ENCODE measurements at places on chromosomes 4 and X.

GRCh38 chrX:21683941-21684340 is 25.8 kb upstream of the KLHL34 start:
- no peak for DNase-seq

DNA sequence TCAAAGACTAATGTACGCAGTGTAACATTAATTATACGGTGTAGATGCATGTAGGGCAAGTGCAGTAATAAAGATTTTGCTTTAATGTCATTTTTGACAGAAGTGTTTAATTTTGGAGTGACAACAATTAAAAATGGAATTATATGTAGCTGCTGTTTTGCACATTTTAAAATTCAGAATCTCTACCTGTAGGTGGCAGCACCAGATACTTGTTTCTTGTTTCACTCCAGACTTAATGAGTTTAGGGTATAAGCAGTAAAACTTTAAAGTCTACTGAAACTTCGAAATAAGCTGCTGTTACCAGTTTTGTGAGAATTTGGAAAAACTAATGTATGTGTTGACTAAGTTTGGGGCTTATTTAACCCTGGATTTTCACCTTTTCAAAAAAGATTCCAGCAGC is 144.9 kb downstream of the POLA1 start:
- DNase-seq: no peak

- DNase-seq: no peak
Measured at GRCh38 chr4:213971-214370, 89.7 kb downstream of the ZNF718 start.

DNA sequence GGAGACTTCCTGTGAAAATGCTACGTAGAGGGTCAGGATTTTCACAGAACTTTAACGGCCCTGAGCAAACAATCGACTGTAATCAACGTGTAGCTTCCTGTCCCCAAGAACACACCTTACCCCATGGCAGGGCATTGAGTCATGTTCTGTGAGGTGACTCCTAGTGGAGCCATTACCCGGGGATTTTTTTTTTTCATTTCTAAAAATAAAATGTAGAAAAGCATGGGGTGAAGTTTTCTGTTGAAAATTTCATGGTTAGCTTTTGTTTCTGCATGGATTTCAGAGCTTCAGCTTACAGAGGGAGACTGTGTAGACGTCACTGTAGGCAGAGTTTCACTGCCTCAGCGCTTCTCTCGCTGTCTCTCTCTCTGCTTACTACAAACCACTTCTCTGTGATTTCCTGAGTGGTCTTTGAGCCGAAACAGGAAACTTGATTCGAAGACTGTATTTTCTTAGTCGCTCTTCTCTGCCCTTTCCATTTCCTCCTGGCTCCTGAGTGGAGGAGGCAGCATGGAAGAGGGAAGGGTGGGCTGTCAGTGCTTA is 111.7 kb downstream of the NFKB1 start:
- no peak for DNase-seq

DNA sequence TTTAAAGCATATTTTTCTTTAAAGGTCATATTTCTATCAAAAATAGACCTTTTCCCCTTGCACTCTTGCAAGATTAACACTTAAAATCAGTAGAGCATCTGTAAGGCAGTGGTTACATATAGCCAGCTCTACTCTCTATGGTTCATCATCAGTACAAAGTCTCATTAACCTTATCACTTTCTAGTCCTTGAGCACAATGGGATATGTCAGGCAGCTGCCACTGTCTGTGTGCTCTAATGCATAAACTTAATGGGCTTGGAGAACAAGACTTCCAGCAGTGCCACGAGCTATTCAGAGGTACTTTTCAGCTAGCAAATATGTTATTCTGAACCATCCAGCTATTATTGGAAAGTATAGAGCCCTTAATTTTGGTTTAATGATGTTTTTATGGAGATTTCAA is 393.7 kb downstream of the GASK1B start:
- DNase-seq: no peak

DNA sequence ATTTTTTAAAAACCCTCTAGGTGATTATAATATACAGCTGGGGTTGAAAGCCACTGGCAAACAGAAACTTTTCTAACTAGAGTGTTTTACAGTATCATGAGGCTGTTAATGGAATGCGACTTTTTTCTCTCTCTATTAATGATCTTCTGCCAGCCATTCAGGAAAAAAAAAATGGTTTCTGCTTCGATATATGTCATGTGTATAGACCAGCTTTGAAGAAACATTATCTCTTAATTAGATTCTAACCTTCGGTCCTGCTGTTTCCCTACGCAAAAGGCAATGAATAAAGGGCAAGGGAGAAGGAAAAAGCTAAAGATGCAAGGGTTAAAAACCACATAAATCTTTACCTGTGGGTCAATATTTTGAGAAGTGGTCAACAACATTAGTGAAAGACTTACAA is 1662.1 kb upstream of the TENM3 start:
- no peak for DNase-seq

GRCh38 chrX:36573720-36574119 is 434.4 kb upstream of the FAM47C start:
- no peak for DNase-seq

- DNase-seq: no peak
Measured at GRCh38 chrX:111411983-111412382, at the start of gene DCX. Gene DCX, minus strand, starts transcription at chrX:111412192. Its CDS starts 1,794 bp downstream, at chrX:111410398.

- DNase-seq: no peak
Measured at GRCh38 chrX:108199691-108200090, 108.1 kb downstream of the ATG4A start.

DNA sequence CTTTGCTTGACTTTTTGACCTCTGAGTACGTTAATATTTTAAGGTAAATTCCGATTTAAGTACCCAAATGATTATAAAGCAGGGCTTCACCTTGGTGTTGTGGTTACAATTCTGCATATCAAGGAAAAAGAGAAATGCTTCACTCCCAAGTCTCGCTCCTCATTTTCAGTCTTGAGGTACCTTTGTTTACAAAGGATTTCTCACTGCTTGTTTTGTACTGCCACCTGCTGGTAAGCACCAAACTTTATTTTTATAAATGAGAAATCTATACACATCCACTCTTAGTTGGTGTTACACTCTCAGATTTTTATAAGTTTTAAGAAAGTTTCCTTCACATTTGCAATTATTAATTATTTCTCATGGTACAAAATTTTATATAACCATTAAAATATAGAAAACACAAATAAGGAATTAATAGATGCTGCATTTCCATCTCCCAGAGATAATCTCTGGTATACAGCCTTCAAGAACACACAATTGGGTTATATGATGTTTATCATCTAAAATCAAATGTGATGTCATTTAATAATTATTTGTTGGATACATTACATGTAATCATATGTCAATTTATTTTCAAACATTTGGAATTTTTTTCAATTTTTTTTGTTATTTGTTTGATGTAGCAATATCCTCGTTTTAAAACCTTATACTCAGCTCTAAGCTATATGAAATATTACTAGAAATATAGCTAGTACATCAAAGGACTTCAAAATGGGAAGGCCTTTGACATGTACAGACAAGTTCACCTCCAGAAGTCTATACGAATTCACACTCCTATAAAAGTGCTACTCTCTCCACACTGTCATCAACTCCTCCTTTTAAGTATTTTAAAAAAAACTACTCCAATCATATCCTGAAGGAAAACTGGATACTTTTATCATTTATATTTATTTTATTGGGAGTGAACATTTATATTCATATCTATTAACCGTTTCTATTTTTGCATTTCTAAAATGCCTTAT is 179.9 kb downstream of the KCNIP4 start:
- no peak for DNase-seq

DNA sequence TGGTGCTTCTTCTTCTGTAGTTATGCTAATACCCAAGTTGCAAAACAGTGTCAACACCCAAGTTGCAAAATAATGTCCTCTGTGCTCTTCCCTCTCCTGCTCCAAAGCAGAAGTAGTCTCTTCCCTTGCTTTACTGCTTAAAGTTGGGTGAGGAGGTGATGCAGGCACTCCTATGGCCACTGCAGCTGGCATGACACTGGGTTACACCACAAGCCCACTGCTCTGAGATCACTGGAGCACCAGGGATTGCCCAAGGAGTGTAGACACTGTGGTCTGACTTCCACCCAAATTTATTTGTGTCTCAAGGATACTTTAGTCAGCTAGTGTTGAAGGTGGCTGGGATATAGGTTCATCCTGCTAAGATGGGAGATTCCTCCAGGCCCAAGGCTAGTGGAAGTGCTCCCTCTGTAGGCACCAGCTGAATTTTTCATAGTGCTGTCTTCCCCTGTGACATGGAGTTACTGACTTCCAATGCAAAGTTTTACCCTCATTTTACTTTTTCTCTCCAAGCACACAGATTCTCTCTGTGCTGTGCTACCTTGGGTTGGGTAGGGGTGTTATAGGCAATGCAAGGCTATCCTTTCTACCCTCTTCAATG is 196.2 kb upstream of the TENT5D start:
- no peak for DNase-seq

DNA sequence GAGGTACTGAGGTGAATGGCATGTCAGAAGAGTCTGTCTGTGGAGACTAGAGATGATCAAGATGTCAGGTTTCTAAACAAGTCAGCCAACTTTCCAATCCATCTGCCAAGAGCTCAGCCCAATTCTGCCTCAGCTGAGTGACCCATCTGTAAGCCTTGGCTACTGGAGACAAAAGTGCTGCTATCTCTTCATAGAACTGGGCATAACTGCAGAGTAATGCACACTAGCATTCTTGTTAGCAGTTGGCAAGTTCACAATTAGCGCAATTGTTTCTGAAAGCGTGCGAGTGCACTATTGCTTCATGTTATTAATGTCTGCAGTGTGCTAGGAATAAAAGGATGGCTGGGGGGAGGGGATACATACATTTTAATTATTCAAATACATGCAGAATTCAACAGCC is 32.9 kb upstream of the SH3D19 start:
- no peak for DNase-seq

GRCh38 chr4:33080275-33080674 is 2360.1 kb downstream of the PCDH7 start:
- no peak for DNase-seq

- no peak for DNase-seq
Measured at GRCh38 chrX:82961129-82961528, 547.0 kb upstream of the POU3F4 start.

DNA sequence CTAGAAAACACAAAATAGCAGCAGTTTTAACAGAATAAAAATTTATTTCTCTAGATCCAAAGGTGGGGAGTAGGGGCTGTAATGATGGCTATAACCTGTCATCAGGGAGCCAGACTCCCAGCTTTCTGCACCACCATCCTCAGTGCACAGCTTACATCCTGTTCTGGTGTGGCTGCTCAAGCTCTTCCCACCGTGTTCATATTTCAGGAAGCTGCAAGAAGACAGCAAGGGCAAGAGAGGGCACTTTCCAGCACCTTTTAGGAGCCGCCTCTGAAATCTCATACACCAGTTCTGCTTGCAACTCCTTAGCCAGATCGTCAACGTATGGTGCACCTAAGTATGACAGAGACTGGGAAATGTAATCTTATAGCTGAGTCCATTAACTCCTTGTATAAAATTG is 253.7 kb downstream of the CENPC start:
- DNase-seq: no peak

DNA sequence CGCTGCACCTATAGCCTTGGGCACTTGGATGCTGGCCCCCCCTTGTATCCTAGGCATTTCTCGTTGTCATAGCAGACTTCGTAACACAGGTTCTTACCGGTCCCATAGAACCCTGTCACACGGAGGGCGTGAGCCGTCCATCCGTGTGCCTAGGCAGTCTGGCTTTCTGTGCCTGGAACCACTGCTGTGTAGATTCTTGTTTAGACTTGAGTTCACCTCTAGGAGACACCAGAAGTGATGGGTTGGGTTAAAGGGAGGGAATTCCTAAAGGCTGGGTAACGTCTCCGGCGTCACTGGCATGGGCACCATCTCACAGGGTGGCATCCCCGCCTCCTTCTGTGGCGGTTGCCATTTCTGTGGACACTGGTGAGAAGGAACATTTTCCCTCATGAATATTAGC is 13.5 kb upstream of the NKX1-1 start:
- no peak for DNase-seq

GRCh38 chr4:25569716-25570115 is 85.9 kb upstream of the SLC34A2 start:
- no peak for DNase-seq

DNA sequence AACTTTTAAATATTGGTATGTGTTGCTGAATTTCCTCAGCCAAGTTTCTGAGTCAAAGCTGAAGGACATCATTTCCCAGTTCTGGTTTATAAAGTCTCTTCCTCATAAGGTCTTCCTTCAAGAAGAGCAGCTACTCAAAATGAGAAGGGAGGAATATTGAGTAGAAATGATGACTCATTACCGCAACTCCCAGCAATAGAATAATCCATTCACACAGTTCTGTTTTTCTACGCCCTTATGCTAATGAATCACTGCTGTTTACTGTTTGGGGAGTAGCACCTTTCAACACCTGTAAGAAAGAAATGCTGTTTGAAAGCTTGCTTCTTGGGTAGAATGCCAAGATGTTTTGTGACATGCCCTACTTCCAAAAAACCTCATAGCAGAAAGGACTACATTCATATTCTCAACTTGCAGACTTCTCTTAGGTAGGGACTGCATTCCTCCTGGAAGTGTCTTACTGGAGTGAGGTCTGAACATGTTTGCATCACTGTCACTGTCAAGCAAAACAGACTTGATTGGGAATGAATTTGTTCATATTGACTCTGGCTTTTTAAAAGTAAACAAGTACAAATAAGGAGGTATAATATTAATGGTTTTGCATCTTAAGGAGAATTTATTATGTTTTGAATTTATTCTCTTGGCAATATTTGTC is 147.2 kb upstream of the BANK1 start:
- no peak for DNase-seq

- DNase-seq: peak; percentile 89
Measured at GRCh38 chr4:168634276-168634802, 137.5 kb downstream of the PALLD start.

DNA sequence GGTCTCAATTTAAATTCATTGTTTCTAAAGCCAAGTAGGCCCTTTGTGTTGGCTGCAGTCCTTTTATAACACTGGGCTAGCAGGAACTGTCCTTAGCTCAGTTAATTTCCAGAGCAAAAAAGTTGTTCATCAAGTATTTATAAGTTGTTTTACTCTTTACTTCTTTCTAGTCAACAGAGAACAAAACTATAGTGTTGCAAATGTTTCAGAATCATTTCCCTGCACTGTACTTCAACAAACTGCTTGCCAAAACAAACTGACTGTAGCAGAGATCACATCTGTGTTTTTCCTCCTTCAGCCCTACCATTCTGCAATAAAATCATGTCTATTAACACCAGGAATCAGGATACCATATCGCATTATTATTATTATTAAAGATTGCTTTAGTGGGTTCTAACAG is 168.5 kb upstream of the SH3RF1 start:
- DNase-seq: peak; percentile 63

- peak; percentile 74 for DNase-seq
Measured at GRCh38 chr4:76208005-76208765, 5.4 kb downstream of the SCARB2 start.

GRCh38 chr4:108116423-108117168 is 52.1 kb downstream of the LEF1 start:
- no peak for DNase-seq

GRCh38 chr4:130576218-130576617 is 1480.3 kb downstream of the C4orf33 start:
- no peak for DNase-seq

- no peak for DNase-seq
Measured at GRCh38 chr4:33349376-33349775, 2629.2 kb downstream of the PCDH7 start.

GRCh38 chr4:26724534-26724933 is 136.1 kb upstream of the STIM2 start:
- DNase-seq: no peak

GRCh38 chr4:70589785-70590184 is 2.3 kb upstream of the AMBN start:
- DNase-seq: no peak
